ENCODE measurements at places on chromosomes 7 and 10. TPM values are rescaled to one million over a fixed set of nuclear protein-coding genes. Genes with fewer than 3 reads are reported as not detected.

- DNase-seq = no peak
Measured at GRCh38 chr7:16850614-16851466, 30.9 kb downstream of the AGR3 start.

The SFTPA1 gene
- not detected for total RNA-seq

The PODXL gene
- 21.9 TPM for total RNA-seq

- no peak for DNase-seq
Measured at GRCh38 chr10:7563770-7564169, 103.0 kb downstream of the ITIH5 start.

DNA sequence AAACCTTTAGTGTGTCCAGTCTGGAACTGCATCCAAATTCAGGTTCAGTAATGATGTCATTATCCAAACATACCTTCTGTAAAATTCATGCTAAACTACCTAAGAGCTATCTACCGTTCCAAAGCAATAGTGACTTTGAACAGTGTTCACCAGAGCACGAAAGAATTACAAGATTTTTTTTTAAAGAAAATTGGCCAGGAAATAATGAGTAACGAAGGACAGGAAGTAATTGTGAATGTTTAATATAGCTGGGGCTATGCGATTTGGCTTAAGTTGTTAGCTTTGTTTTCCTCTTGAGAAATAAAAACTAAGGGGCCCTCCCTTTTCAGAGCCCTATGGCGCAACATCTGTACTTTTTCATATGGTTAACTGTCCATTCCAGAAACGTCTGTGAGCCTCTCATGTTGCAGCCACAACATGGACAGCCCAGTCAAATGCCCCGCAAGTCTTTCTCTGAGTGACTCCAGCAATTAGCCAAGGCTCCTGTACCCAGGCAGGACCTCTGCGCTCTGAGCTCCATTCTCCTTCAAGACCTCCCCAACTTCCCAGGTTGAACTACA is 694 bp upstream of the FAS start:
- peak; percentile 77 for DNase-seq

- DNase-seq = peak; percentile 39
Measured at GRCh38 chr10:48658243-48658974, 26.3 kb upstream of the WDFY4 start.

The TMEM248 gene
- 114 TPM for total RNA-seq

The GNGT1 gene
- not detected for total RNA-seq

- DNase-seq = no peak
Measured at GRCh38 chr10:70662362-70663220, 9.7 kb upstream of the ADAMTS14 start.

DNA sequence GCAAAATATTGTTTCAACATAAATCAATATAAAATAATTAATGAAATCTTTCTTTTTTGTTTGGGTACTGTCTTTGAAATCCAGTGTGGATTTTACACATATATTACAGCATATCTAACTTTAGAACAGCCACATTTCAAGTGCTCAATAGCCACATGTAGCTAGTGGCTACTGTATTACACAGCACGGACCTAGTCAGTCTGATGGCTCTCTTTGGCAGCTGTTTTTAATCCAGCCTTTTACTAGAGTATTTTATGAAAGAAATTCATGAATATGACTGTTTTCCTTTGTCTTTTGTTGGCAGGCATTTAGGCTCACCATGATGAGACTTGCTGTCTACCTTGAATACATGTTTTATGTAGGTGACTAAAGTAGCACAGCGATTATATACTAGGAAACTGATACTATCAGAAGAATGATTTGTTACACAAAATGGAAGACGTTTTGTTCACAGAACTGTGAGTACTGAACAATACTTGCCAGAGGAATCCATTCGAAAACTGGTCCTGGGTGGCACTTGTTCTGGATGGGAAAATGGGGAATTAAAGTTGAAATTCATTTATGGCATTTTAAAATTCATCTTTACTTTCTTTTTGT is 386.7 kb downstream of the PHTF2 start:
- DNase-seq = no peak

GRCh38 chr10:33306701-33307519 is 27.6 kb downstream of the NRP1 start:
- DNase-seq = peak; percentile 42

DNA sequence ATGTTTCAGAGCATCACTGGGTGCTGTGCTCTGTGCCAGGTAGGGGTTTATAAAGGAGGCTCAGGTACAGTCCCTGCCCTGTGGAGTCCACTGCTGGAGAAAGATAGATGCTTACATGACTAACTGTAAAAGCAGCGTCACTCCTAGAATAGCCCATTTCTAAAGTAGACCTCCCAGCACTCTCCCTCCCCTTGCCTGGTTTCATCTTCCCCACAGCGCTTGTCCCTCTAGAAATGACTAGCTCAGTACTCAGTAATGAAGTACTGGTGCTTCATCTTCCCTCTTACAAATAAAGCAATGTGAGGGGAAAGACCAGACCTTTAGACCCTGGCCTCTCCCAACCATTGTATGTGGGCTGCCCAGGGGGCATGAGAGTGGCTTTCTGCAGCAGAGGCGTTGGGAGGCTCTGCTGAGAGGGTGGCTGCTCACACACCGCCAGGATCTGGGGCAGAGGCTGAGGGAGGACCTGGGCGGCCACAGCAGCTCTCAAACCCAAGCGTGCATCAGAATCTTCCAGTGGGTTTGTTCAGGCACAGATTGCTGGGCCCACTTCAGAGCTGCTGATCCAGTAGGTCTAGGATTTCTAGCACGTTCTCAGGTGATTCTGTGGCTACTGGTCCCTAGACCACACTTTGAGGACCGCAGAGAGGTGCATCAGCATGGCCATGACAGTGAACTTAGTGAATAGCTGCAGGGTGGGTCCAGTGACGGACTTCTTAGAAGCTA is 110.3 kb upstream of the ANLN start:
- no peak for DNase-seq

The BMPER gene
- 11.5 TPM for total RNA-seq

GRCh38 chr7:149558149-149558861 is 60.7 kb upstream of the ZNF746 start:
- peak; percentile 74 for DNase-seq

- DNase-seq = no peak
Measured at GRCh38 chr10:125548878-125549277, 134.1 kb downstream of the TEX36 start.

The BPGM gene
- 41.8 TPM for total RNA-seq

The JAZF1 gene
- total RNA-seq = 21.6 TPM

Measured in HFFc6 (cell line).